Omental fat pad (tissue), 4 donors: ENCODE measurements at places on chromosomes 2 and 18.

GRCh38 chr2:211085056-211085680 lies 528.8 kb downstream of the CPS1 start:
- DNase-seq: no peak

DNA sequence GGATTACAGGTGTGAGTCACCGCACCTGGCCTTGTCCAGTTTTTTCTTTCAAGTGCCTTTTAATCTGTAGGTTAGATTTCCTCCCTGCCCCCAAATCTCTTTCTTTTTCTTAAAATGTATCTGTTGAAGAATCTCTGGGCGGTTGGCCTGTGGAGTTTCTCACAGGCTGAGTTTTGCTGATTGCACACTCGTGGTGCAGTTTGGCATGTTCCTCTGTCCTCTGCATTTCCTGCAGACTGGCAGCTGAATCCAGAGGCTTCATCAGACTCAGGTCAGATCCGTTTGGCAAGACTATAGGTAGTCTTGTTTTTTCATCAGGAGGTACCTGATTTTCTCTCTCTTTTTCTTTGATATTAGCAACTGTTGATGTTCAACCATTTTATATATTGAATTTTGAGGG lies 5.5 kb downstream of the CASP10 start:
- DNase-seq: no peak

DNA sequence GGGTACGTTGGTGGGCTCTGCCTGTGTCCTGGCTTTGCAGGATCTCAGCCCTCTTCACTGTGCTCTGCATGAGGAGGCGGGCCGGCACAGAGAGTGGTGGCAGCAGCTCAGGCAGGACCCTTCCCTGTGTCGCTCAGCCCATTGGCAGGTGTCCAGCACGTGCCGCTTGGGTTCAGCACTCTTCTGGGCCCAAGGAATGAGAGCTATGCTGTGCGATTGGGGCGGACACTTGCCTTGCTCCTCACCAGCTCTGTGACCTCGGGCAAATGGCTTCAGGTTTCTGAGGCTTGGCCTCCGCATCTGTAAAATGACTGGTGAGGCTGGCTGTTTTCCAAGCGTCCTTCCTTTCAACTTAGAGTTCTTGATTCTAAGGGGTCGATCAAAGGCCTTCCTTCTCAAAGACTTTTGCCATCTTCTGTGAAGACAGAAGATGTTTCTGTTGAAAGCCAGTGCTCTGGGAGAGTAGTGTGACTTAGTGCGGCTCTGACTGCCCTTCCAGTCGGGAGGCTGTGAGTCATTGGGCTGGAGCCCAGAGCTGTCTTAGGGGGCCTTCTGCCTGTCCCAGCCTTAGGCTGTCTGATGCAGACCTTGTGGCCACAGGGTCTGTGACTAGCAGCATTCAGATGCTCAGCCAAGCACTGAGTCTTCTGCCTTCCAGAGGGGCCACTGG lies 35.6 kb downstream of the GLI2 start:
- no peak for DNase-seq

GRCh38 chr2:164887434-164888144 lies 46.0 kb upstream of the COBLL1 start:
- DNase-seq: no peak
